ENCODE measurements at places on chromosomes 3 and 15.
A peak's percentile ranks its signal among the peaks of the same experiment; 100 is the strongest.

GRCh38 chr3:13324835-13325501, 95.2 kb downstream of the NUP210 start:
- no peak for DNase-seq

DNA sequence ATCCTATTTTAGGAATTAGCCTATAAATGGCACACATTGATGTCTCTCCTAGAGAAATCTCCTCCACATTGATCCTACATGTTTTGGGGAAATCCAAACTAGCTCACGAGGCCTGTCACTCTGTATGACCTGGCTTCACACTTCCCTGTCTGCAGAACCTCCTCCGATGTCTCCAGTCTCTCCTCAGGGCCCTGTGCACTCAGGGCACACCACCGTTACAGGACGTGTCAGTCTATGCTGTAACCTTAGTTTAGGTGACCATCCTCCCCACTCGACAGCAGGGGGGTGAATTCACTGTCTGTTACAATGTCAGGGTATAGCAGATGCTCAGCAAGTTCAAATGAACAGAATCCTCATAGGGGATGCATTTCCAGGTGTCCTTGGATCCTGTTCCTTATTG, 249.1 kb downstream of the OCA2 start:
- no peak for DNase-seq

GRCh38 chr3:62777674-62778073, 97.5 kb downstream of the CADPS start:
- no peak for DNase-seq

DNA sequence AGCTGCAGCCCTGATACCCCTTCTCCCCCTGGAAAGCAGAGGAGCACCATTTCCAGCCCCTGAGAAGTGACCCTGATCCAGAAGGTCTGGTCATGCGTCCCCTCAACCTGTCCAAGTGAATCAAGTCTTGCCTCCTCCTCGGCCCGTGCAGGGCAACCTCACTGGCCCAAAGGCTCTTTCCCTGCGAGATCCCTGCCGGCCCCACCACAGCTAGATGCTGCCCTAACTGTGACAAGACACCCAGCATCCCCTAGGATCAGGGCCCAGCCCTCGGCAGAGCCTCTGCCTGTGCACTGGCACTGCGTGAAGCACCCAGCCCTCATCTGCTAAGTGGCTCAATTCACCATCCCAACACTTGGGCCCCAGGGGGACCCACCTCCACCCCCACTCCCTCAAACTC, 155.1 kb downstream of the NUP210 start:
- no peak for DNase-seq

- no peak for DNase-seq
These were observed 1283.7 kb downstream of the OTOL1 start for GRCh38 chr3:162780313-162780712.

GRCh38 chr3:5321666-5322340, 134.3 kb downstream of the EDEM1 start:
- DNase-seq, result no peak

DNA sequence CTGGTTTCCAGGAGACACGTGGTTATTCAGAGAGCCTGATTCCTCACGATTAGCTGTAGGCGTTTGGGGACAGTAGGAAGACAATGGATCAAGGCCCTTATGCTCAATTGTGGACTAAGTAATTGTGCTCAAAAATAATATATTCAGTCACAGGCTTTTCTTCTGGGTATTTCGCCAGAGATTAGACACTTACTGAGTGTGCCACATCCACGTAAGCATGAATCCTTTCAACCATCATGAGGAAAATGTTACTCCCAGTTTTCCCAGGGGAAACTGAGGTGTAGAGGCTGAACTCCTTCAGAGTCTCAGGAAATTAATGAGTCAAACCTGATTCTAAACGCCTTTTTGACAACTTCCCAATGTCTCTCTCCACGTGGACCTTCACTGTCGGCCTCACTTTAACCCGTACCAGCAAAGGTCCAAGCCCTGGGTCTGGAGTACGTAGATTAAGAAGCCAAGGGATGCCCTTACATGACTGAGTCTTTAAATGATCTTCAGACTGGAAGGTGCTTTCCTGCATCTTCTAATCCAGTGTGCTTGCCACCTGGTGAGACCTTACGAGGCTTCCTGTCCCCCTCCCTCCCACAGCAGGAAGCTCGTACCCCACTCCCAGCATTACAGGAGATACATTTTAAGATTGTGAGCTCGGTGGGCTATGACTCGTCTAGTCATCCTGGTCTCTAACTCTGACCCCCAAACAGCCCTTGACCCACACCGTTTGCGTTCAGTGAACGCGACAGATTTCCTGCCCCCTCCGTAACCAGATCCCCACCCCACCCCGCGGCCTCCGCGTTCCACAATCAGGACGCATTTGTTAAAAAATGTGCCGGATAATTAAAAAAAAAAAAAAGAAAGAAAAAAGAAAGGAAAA, 1.7 kb downstream of the PKM start:
- DNase-seq, result no peak

GRCh38 chr15:40369971-40370370, 12.0 kb downstream of the DISP2 start:
- no peak for DNase-seq

GRCh38 chr3:127858937-127859336, 36.6 kb upstream of the MGLL start:
- DNase-seq, result no peak

GRCh38 chr3:177820683-177821316, 623.5 kb upstream of the TBL1XR1 start:
- DNase-seq, result no peak

GRCh38 chr15:69648775-69649735, 196.4 kb downstream of the RPLP1 start:
- DNase-seq, result peak; percentile 39

GRCh38 chr15:45549541-45550220, 27.1 kb upstream of the SLC30A4 start:
- DNase-seq, result no peak

DNA sequence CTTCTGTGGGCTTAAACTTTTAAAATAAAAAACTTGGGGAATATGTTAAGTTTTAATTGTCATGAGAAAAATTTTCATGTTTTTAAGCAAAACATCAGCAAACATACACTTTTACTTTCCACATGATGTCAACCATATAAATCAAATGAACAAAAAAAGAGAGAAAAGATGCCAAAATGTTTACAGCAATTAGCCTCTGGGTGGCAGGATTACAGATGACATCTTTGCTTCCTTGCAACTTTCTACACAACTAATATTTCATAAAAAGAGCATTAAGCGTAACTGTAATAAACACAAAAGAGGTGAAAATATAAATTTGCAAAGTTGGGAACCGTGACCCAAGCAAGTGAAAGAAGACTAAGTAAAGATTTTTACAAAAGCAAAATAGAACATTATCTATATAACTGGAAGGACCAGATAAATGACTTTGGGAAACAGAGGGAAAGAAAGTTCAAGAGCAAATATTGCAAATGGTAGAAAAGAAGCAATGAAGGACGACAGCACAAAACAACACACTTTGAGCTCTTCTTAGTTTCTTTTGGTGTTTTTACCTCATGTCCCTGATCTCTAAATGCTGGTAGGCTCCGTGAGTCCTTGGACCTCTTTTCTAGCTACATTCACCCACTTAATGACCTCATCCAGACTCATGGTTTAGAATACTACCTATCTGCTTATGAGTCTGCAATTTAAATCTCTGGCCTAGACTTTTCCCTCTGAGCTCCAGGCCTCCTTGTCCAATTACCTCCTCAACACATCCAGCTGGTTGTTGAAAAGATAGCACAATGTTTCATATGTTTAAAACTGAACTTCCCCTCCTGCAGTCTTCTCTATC, 9.4 kb downstream of the TP53BP1 start:
- no peak for DNase-seq

- DNase-seq, result no peak
These were observed 11.0 kb upstream of the PIK3CB start for GRCh38 chr3:138845771-138846173.

DNA sequence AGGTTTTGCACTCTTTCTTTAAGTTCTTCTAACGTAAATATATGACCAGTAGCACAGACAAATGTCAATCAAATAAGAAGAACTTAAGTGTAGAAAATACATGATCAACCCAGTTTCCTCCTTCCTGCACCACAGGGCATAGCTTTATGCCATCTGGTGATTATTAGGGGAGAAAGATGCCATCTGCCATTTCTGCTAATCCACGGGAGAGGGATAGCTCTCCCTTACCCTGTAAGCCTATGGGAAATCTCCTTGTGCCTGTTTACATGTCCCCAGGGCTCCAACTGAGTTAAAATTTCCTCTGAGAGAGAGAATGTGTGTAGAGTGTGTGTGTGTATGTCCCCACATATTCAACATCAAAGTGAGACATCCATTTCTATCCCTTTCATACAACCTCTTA, 135.9 kb downstream of the RSL24D1 start:
- no peak for DNase-seq

DNA sequence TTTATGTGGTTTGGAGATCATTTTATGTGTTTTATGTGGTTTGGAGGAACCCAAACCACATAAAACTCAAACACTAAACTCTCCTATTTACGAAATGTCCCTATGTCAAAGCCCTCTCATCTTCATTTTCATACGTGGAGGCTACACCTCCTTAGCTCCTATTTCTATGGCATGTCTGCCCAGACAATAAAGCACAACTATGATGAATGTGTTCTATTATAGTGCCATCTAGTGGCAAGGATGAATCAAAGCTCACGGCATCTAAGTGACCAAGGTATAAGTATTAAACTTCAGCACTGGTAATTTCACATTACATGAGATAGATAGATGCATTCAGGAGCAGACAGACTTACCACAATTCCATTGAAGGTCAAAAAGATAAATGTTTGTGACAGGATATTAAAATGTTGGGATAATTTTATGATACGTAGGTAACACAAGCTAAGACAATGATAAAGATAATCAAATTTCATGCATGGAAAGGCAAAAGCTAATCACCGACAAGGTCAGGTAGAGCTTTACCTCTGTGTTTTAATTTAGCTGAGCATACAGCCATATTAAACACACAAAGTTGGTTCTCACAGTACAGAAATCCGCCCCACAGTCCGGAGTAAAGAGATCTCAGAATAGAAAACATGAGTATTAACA, 130.6 kb upstream of the FHIT start:
- DNase-seq, result no peak

DNA sequence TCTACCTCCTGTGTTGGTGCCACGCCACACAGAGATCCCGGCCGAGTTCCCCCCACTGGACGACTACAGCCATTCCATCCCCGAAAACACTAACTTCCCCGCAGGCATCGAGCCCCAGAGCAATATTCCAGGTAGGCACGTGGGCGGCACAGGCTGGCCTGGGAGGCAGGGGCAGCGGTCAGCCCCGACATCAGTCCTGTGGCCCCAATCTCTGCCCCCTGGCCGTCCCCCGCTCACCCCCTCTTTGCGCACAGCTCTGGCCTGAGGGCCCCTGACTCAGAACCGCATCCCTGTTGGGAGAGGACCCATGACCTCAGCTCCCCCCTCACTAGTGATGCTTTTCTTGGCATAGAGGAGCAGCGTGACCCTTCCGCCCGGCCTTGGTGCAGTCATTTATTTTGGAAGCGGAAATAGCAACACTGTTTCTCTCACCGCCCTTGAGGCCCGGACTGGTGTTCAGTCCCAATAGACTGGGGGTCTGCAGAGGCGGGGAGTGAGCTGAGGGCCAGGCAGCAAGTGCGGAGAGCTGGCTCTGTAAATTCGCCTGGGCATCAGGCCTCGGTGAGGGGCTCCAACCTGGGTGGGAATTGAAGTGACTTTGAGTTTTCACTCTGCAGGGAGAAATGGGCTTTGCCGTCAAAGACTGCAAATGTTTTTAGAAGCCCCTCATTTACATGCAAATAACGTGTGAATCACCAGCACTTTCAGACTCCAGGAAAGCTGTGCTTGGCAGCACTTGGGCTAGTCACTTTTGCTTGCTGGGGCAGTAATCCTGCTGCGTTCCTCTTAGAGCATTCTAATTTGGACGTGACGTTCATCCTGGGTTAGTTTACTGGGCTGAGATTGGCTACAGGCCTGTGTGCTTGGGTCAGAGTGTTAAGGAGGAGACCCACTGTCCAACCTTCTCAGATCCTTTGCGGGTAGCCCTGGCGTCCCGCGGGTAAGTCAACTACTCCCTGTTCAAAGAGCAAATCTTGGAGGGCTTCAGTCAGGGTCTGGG, 88.9 kb downstream of the AAGAB start:
- no peak for DNase-seq

DNA sequence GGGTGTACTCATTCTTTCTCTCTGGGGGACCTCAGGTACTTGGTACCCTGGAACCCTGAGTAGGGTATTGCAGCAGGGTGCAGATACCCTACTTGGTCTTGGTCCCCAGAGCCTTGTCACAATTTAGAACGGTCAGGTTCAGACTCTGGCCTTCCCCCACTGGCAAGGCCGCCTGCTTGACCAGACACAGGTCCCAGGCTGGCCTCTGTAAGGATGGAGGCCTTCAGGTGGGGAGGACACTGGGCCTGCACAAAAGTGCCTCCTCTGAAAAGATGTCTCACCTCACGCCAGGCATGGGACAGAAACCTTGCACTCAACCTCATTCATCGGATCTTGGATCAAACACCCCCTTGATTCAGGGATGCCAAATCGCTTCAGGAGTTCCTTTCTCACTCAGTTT, 158.4 kb downstream of the KLF13 start:
- DNase-seq, result no peak

GRCh38 chr3:192259661-192260060, 467.7 kb downstream of the FGF12 start:
- DNase-seq, result no peak

GRCh38 chr3:11470031-11470853, 173.5 kb downstream of the VGLL4 start:
- no peak for DNase-seq

All from DMS79 treated with DMSO at 0.1 percent for 48 hours (cell line).